GM12864 (cell line): ENCODE measurements at places on chromosomes 7 and 10.

GRCh38 chr10:12390733-12391132, 41.4 kb downstream of the CAMK1D start:
- DNase-seq, result no peak

DNA sequence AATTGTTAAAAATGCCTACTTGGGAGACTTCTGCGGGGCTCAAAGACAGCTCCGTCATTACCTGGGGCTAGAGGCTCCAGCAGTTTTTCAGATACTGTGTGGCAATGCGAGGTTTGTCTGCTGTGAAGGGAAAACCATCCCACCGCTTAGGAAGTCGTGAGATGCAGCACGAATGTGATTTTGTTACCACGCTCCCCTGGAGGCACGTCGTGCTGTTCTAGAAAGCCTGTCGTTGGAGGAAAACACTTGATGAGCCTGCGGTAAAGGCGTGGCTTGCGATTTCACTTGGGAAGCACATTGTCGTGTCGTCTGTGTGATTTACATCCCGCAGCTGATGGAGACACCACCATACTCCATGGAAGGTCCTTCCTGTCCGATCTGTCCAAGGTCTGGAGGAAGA, 39.3 kb downstream of the CAMK1D start:
- DNase-seq, result no peak

- DNase-seq, result no peak
Observed at GRCh38 chr7:141407893-141408292, 143.3 kb upstream of the AGK start.

DNA sequence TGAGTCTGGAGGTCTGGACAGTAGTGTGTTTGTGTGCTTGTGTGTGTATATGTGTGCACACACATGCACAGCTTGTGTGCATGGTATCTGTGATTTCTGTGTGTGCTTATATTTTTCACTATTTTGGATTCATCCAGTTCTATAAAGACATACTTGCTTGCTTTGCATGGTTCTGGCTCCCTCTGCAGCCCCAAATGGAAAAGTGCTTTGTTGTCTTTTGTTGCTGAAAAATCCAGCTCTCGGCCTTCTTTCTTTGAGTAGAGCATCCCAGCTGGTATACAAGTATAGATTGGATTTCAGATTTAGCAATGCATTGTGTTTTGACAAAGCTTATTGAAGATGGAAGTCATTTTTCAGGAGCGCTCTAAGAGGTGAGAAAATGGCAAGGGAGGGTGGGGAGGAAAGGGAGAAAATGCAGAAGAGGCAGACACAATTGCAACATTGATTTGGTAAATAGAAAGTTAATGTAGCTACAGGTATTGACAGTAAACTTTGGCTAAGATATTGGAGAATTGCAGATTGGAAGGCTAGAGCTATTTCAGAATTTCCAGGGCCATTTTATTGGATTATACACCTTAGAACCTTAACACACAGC, 333.9 kb downstream of the AUTS2 start:
- DNase-seq, result no peak

DNA sequence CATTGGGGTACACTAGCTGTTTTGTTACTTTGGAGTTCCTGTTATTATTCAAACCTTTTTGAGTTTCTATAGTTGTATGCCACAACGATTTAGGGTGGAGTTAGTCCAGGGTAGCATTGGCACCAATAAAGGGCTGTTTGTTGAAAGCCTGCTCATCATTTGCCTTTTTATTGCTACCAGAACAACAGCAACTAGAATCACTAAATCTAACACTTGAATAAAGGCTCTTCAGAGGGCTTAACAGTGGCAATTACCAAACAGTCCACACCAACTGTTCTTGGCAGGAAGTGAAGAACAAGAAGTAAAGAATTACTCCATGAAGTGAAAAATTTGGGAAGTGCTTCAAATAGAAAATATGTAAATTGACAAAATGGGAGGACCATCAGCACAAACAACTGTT, 621.4 kb downstream of the PHTF2 start:
- DNase-seq, result no peak

DNA sequence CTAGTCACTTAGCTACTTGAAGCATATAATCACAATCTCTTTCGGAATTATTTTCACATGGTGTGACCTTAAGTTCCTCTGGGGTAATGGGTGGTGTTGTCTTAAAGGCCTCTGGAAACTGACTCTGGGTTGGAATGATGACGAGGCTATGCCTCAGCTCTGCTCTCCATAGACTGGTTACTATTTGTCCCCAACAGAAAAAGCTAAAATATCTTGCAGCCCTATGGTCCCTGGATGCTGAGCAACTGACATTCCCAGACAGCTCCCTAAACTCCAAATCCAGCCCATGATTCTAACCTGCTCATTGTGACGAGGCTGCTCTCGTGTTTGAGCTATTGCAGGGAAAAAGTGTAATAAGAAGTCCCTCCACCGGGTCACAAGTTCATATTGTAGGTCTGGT, 51.6 kb downstream of the HBP1 start:
- DNase-seq, result no peak
